ENCODE measurements at places on chromosomes 3 and 15.
A peak's percentile ranks its signal among the peaks of the same experiment; 100 is the strongest.

GRCh38 chr3:129596194-129597086, 10.0 kb downstream of the PLXND1 start:
- no peak for DNase-seq
- peak overlapping the region; percentile 45 for H3K4me3 ChIP-seq
- H3K27ac ChIP-seq = peak overlapping the region; percentile 83

- peaks cover 48% of the 10 kb centered on the region for H3K27me3 ChIP-seq
- no peak overlapping the region for H3K27ac ChIP-seq
- no peaks in the 10 kb centered on the region for H3K36me3 ChIP-seq
- peak overlapping the region; percentile 6 for H3K4me3 ChIP-seq
- DNase-seq = no peak
- peaks cover 13% of the 10 kb centered on the region for H3K4me1 ChIP-seq
These were observed 2.6 kb downstream of the CLDN1 start for GRCh38 chr3:190319660-190320059.

- H3K27ac ChIP-seq = no peak overlapping the region
- H3K4me3 ChIP-seq = no peak overlapping the region
- H3K4me1 ChIP-seq = peaks cover 17% of the 10 kb centered on the region
- no peak for DNase-seq
These were observed 81.2 kb upstream of the TCF12 start for GRCh38 chr15:56837273-56837672.

DNA sequence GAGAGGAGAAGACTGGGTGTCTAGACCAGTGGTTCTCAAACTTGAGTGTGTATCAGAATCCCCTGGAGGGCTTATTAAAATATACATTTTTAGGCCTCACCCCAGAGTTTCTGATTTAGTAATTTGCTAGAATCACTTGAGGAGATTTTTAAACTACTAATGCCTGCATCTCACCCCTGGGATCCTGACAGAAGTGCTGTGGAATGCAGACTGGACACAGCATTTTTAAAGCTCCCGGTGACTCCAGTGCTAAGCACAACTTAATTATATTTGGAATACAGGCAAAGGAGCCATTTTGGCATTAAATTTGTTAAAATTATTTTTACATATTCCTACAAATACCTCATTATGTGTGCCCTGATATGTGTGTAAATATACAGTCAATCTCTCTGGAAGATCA, 26.7 kb upstream of the COL6A6 start:
- DNase-seq = no peak
- no peaks in the 10 kb centered on the region for H3K4me1 ChIP-seq
- H3K36me3 ChIP-seq = no peaks in the 10 kb centered on the region
- H3K27me3 ChIP-seq = no peaks in the 10 kb centered on the region
- H3K4me3 ChIP-seq = no peak overlapping the region

DNA sequence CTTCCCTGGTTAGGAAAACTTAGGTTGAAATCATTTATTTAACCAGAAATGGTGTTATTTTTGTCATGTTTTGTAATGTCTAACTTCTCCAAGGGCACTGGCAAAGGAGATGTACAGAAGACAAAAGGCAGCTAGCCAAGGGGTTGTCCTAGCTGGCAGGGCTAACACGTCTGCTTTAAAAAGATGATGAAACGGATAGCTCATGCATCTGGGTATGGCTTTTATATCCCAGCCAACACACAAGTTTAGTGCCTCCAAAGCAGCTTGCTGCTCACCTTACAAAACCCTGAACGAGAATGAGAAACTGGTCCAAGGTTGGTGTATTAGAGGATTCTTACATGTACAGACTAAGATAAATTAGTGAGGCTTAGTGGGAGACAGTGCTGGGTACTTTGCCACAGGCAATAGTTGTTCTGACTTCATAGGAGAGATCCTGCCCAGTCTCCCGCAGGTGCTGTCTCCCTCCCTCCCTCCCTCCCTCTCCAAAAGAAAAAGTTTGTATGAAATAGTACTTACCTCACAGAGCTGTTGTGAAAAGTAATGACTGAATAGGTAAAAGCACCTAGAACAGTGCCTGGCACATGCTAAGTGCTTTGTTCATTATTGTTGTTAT, 47.8 kb downstream of the KCNMB2 start:
- no peaks in the 10 kb centered on the region for H3K4me1 ChIP-seq
- DNase-seq = no peak
- H3K27ac ChIP-seq = peak overlapping the region; percentile 20
- H3K4me3 ChIP-seq = no peak overlapping the region
- H3K27me3 ChIP-seq = no peaks in the 10 kb centered on the region

- H3K27me3 ChIP-seq = no peaks in the 10 kb centered on the region
- H3K27ac ChIP-seq = no peak overlapping the region
- H3K36me3 ChIP-seq = no peaks in the 10 kb centered on the region
- DNase-seq = no peak
These were observed 36.1 kb downstream of the LIPC start for GRCh38 chr15:58467722-58468423.

DNA sequence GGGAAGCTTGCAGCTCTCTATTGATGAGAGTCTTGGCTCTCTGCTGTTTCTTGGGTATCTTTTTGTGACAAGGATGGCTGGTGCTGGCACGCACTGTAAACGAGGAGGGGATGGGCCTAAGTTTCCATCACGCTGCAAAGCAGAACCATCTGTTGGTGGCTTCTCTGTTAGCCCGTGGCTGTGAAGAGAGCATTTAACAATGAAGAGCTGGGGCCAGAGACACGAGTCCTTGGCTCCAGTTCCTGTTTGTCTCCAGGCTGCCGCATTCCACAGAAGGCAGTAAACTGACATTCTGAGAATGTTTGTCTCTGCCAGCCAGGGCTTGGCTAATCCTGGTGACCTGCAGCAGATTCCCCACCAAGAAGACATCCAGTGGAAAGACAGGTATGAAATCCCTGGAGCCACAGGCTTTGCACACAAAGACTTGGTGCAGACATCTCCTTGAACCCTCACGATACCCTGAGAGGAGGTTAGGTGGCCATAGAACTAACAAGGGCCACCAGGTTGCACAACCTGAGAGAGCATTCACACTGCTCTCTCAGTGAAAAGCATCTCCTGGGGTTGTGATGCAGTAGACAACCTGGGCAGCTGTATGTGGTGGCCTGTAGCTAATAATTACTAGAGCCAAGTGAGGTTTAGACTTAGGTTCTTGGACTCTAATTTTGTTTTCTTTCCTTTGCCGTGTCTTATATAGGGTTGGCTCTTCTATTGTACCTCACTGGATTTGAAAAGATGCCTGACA, 130.9 kb downstream of the ASB7 start:
- no peak overlapping the region for H3K4me3 ChIP-seq
- no peaks in the 10 kb centered on the region for H3K27me3 ChIP-seq
- no peaks in the 10 kb centered on the region for H3K36me3 ChIP-seq

DNA sequence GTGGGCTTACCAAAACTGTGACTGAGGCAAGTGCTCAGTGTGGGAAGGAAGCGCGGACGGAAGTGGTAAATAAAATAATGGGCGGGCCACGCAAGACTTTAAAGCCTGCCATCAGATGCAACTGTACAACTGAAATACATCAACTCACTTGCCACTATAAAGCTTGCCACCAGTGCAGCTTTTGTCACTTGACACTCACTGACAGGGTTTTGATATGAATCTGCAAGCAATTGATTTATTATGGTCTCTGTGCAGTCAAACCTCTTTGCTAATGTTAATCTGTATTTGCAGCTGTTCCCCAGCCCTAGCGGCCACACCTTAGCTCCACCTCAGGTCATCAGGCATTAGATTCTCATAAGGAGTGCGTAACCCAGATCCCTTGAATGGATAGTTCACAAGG, 2.3 kb upstream of the GFM1 start:
- peaks cover 3% of the 10 kb centered on the region for H3K27me3 ChIP-seq
- H3K4me1 ChIP-seq = peaks cover 20% of the 10 kb centered on the region
- no peak overlapping the region for H3K27ac ChIP-seq
- H3K36me3 ChIP-seq = no peaks in the 10 kb centered on the region
- no peak for DNase-seq

DNA sequence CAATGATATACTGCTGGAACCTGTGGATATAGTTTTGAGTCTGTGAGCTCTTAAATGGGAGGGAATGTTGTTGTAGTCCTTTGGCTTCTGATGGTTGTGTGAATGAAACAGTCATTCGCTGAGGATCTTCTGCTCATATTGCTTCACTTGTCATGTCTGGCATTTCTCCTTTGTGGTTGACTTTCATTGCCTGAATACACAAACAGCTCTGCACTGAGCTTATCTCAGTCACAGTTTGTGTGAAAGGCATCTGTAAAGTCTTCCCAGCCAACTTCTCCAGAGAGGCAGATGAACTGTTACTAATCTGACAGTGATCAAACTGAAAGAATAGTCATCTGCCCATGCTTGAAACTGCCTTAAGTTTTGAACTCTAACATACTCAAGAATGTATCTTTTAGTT, 59.8 kb downstream of the TMED3 start:
- H3K4me1 ChIP-seq = peaks cover 21% of the 10 kb centered on the region
- DNase-seq = no peak
- H3K27me3 ChIP-seq = no peaks in the 10 kb centered on the region
- no peak overlapping the region for H3K27ac ChIP-seq
- no peak overlapping the region for H3K4me3 ChIP-seq

- no peaks in the 10 kb centered on the region for H3K36me3 ChIP-seq
- H3K4me1 ChIP-seq = no peaks in the 10 kb centered on the region
- DNase-seq = no peak
- H3K27me3 ChIP-seq = peaks cover 14% of the 10 kb centered on the region
- no peak overlapping the region for H3K4me3 ChIP-seq
These were observed 352.6 kb upstream of the ICE2 start for GRCh38 chr15:60831540-60831939.

DNA sequence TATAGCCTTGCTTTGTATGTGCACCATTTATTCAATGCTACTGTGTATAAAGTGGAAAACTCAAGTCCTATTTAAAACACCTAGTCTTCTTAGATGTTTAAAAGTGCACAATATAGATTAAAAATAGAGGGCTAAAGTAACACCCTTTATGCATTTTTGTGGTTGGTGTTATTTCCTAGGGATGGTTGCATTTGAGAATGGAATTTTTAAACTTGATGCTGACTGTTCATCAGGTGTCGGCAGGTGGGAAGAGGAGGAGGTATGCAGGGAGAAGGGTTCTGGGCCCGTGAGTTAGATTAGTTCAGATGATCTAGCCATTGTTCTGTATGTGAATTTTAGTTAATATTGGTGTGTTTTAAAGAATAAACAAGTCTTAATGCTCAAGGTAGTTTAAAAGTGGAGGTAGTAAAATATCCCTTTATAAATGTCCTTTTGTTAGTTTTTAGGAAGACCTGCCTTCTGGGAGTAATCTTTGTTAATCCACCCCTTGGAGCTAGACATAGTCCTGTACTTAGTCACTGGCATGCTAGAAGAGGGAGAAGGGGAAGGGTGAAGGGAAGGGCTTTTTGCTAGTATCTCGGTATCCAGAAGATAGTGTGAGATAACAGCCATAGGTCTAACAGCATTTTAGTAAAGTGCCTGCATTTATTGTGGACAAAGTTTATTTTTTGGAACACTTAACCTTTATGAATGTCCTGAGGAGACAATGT, 8.1 kb upstream of the SRPRB start:
- no peak overlapping the region for H3K4me3 ChIP-seq
- H3K4me1 ChIP-seq = no peaks in the 10 kb centered on the region
- peaks cover 44% of the 10 kb centered on the region for H3K27me3 ChIP-seq

- no peaks in the 10 kb centered on the region for H3K36me3 ChIP-seq
- peaks cover 2% of the 10 kb centered on the region for H3K27me3 ChIP-seq
- H3K27ac ChIP-seq = no peak overlapping the region
- no peak for DNase-seq
- H3K4me1 ChIP-seq = peaks cover 14% of the 10 kb centered on the region
- no peak overlapping the region for H3K4me3 ChIP-seq
These were observed 30.5 kb downstream of the RFTN1 start for GRCh38 chr3:16482770-16483531.

- H3K27ac ChIP-seq = no peak overlapping the region
- DNase-seq = no peak
- H3K36me3 ChIP-seq = no peaks in the 10 kb centered on the region
These were observed 2.9 kb upstream of the PRRT3 start for GRCh38 chr3:9955067-9955502.

DNA sequence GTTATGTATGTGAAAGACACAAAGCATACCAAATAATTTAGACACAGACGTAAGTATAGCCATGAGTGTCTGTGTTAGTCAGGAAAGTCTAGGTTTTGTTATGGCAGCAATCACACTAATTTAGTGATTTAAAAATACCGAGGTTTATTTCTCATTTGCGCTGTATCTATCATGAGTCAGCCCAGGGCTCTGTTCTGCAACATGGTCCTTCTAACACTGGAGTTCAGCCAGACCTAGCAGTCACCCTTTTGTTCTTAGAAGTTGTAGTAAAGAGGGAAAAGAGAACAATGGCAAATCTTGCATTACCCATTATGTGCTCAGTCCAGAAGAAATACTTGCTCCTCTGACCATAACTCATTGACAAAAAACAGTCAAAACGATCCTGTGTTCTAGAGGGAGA, 311.5 kb downstream of the NLGN1 start:
- no peak overlapping the region for H3K27ac ChIP-seq
- H3K4me3 ChIP-seq = no peak overlapping the region
- no peak for DNase-seq
- no peaks in the 10 kb centered on the region for H3K36me3 ChIP-seq
- no peaks in the 10 kb centered on the region for H3K27me3 ChIP-seq

DNA sequence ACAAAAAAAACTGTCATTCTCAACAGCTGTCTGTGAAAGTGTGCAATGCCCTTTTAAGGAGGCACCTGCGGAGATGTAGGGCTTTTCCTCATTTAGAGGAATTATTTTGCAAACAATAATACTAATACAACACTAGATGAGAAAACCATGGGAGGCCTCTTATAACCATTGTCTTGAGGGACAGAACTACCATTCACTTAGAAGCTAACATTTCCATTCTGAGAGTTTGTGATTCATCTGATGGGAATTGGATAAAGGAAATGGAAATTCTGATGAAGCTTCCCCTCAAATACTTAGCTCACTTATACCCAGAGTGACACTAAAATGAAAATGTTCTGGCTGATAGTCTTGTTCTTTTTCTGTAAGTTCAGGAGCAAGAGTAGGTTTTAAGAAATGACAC, 147.7 kb downstream of the CADPS start:
- DNase-seq = no peak
- H3K27ac ChIP-seq = no peak overlapping the region
- no peak overlapping the region for H3K4me3 ChIP-seq
- peaks cover 14% of the 10 kb centered on the region for H3K4me1 ChIP-seq
- H3K27me3 ChIP-seq = no peaks in the 10 kb centered on the region

DNA sequence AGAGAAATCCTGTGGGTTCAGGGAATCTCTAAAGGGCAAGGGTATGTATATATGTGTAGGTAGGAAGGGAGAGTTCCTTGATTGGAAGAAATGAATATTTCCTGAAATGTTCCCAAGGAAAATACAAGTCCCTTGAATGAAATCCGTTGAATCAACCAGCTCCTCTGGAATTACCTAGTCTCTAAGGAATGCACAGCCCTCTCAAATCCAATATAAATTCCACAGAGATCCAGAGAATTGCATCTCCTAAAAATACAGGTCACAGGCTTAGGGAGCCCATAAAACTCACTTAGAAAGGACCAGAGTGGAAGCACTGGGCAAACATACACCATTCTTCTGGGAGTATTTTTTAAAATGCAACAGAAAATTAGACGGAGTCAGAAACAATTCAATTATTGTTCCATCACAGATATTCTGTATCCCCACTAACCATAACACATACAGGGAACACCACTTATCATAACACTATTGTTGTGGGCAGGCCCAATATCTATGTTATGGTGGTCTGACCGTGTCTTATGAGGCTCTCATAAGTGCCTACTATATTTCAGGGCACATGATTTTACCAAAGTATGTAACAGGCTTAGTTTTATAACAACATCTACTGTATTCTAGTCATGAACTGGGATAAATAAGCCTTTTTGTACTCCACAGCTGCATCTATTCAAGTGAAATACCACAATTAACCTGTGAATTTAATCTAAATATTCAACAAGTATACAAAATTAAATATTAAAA, 43.7 kb downstream of the IGSF11 start:
- no peak for DNase-seq
- H3K4me1 ChIP-seq = peaks cover 48% of the 10 kb centered on the region
- peak overlapping the region; percentile 7 for H3K4me3 ChIP-seq
- peak overlapping the region; percentile 93 for H3K27ac ChIP-seq
- H3K27me3 ChIP-seq = no peaks in the 10 kb centered on the region

Data from neural crest cell (in vitro differentiated cells).